ENCODE measurements at places on chromosomes 6 and 20. TPM values are rescaled to one million over a fixed set of nuclear protein-coding genes. Genes with fewer than 3 reads are reported as not detected.
A peak's percentile ranks its signal among the peaks of the same experiment; 100 is the strongest.

FKBP1C gene
- total RNA-seq = 0.41 TPM

PRR18 gene
- under 0.01 TPM for total RNA-seq

GRCh38 chr6:111589366-111589765 lies 16.3 kb downstream of the TRAF3IP2 start:
- DNase-seq = no peak

- DNase-seq = no peak
Measured at GRCh38 chr6:138654715-138655634, 118.6 kb upstream of the CCDC28A start.

DNA sequence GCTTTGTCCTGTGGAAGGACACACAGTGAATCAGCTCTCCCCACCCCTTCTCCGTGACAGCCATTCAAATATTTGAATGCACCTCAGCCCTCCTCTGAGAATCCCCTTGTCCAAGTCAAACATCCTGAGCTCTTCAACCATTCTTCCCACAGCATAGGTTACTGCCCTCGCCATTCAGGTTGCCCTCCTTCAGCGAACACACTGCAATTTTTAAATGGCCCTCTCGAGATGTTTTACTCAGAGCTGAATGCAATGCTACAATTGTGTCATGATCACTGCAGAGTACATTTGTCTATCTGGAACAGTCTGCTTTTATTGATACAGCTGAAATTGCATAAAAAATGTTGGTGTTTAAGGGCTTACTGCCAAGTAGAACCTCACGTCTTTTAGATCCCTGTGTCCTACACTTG lies 48.9 kb downstream of the SLC2A12 start:
- DNase-seq = no peak

DNA sequence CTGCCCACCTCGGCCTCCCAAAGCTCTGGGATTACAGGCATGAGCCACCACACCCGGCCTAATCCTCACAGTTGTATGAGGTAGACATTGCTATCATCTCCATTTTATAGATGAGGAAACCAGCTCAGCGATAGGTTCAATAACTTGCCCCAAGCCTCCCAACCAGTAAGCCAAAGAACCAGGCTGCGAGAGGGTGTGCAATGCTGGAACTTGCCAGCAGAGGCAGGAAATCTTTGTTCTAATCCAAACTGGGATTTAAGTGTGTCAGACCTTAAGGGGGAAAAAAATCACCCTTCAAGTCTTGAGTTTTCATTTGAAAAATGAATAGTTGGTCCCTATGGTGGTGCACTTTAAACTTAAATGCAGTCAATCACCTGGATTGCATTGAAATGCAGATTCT lies 20.1 kb upstream of the RNGTT start:
- no peak for DNase-seq

- no peak for DNase-seq
Measured at GRCh38 chr6:126180585-126180984, 159.3 kb upstream of the CENPW start.

GRCh38 chr6:72271531-72271930 lies 350.3 kb upstream of the KCNQ5 start:
- no peak for DNase-seq

ELOVL2 gene
- total RNA-seq = 55.4 TPM

TSPYL1 gene
- total RNA-seq = 220 TPM

BLTP3A gene
- total RNA-seq = 4.5 TPM

- DNase-seq = no peak
Measured at GRCh38 chr6:100833972-100834574, 47.1 kb downstream of the ASCC3 start.

FRK gene
- 0.41 TPM for total RNA-seq

GRCh38 chr6:137102851-137103492 lies 58.2 kb upstream of the IL20RA start:
- DNase-seq = no peak

GRCh38 chr6:92538926-92539325 lies 880.4 kb downstream of the EPHA7 start:
- DNase-seq = no peak

PPP1R14C gene
- 59.1 TPM for total RNA-seq

GRCh38 chr6:129859524-129859923 lies 1.6 kb downstream of the TMEM244 start:
- DNase-seq = no peak

GRCh38 chr6:30960907-30961673 lies 20.3 kb downstream of the MUCL3 start:
- DNase-seq = no peak

- DNase-seq = no peak
Measured at GRCh38 chr6:13284646-13285045, 43.7 kb downstream of the TBC1D7 start.

DNA sequence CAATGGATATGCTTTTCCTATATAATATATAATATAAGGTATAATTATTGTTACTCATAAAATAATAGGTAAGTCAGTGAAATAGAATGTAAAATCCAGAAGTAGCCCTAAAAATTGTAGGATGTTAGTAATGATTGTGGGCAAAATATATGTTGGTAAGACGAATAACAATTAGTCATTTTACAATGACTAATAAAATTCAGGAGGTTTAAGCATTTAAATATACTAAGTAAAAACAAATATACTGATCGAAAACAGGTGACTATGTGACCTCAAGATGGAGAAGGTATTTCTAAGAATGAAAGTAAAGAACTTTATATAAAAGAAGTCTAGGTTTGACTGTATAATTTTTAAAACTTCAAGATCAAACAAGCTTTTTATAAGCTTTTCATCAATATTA lies 28.9 kb downstream of the FUCA2 start:
- no peak for DNase-seq

- DNase-seq = no peak
Measured at GRCh38 chr20:57426271-57426689, 35.1 kb downstream of the RBM38 start.

DNA sequence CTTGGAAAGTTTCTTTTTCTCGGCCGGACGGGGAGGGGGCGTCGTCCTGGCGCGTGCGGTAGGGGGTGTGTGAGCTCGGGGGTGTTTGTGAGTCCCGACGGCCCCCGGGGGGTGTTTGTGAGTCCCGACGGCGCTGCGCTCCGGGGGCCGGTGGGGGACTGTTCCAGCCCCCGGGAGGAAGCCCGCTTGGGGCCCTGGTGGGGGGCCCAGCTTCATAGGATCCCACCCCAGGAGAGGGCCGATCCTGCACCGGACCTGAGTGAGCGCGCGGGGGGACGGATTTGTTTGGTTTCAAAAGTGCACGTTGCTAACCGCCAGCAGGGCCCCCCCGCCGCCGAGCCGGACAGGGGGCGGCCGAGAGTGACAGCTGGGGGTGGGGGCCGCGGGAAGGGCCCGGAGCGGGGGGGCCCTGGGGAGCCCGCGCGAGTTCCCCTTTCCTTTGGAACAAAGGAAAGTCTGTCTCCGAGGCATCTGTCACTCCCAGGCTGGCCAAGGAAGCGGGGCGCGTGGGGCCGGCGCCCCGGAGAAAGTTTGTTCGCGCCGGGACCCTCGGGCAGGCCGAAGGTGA lies 485 bp downstream of the TGIF2 start:
- DNase-seq = peak; percentile 87

EDN3 gene
- 0.82 TPM for total RNA-seq

SASH1 gene
- 23.2 TPM for total RNA-seq

IL20RA gene
- total RNA-seq = 0.41 TPM

RALGAPB gene
- 35.5 TPM for total RNA-seq

SLC13A3 gene
- 10.2 TPM for total RNA-seq

NKX2-2 gene
- total RNA-seq = 0.41 TPM

CDSN gene
- not detected for total RNA-seq

FOXS1 gene
- total RNA-seq = 0.82 TPM

- no peak for DNase-seq
Measured at GRCh38 chr20:63915471-63915870, 20.5 kb downstream of the DNAJC5 start.

CCN2 gene
- total RNA-seq = 4.1 TPM

GRCh38 chr6:19891451-19891850 lies 54.3 kb downstream of the ID4 start:
- no peak for DNase-seq

C20orf96 gene
- 7.3 TPM for total RNA-seq

FOXC1 gene
- total RNA-seq = 4.1 TPM

GGTLC1 gene
- total RNA-seq = not detected

- no peak for DNase-seq
Measured at GRCh38 chr6:45946352-45946751, 69.3 kb downstream of the CLIC5 start.

DNA sequence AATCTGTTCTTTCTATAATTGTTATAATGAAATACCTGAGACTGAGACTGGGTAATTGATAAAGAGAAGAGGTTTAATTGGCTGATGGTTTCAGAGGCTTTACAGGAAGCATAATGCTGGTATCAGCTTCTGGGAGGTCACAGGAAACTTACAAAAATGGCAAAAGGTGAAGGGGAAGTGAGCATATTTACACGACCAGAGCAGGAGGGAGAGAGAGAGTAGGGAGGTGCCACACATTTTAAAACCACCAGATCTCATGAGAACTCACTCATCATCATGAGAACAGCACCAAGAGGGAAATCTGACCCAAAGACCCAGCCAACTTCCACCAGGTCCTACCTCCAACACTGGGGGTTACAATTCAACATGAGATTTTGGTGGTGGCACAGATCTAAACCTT lies 2.6 kb upstream of the SIRPB1 start:
- no peak for DNase-seq

DEFB124 gene
- total RNA-seq = not detected

FNDC1 gene
- total RNA-seq = 1.2 TPM

- no peak for DNase-seq
Measured at GRCh38 chr6:16961577-16961976, 140.3 kb upstream of the STMND1 start.

LRRN4 gene
- total RNA-seq = 0.41 TPM

- DNase-seq = no peak
Measured at GRCh38 chr6:10779076-10779475, 31.5 kb downstream of the TMEM14B start.

NRN1 gene
- total RNA-seq = 9.8 TPM

DNA sequence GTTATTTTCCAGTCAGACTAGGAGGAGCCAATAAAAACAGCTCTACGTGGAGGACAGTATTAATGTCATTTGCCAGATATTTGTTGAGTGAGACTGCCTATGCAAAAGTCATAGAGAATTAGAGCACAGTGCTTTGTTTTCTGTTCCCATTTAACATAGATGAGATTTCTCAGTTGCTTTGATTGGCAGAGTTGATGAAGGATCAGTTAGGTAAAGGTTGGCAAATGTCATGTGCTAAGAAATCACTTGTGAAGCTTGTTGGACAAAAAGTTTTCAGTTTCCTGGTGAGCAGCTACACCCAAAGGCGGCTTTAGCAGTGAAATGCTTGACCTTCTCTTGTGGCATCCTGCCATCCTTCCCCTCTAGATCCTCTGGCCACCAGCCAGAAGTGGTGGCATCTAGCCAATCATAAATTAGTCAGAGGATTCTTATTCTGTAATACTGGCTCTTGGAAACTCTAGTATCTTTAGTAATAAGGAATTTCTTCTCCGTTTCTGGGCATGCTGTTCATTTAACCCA lies 37.0 kb downstream of the BCKDHB start:
- peak; percentile 12 for DNase-seq

GRCh38 chr6:136593748-136594490 lies 43.7 kb upstream of the MAP7 start:
- DNase-seq = no peak

DNA sequence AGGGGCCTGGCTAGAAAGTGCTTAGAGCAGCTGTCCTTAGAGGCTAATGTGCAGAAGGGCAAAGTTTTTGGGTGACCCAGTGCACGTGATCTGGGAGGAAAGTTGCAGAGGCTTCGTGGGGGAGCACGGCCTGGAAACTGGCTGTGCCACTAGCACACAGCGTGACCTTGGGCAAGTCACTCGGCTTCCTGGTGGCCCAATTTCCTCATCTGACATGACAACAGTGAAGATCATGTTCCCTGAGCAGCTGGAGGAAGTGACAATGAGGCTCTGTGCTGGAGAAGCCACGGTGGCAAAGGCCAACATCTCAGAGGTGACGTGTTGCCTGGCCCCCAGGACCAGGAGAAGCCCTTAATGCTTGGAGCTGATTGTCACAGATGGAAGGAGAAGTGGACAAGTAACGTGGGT lies 99.5 kb downstream of the FOXC1 start:
- no peak for DNase-seq

GSTA2 gene
- not detected for total RNA-seq

- DNase-seq = no peak
Measured at GRCh38 chr6:166156942-166157341, 10.7 kb downstream of the TBXT start.

SNAP25 gene
- 140 TPM for total RNA-seq

- no peak for DNase-seq
Measured at GRCh38 chr6:143405373-143406154, 44.9 kb downstream of the ADAT2 start.

DNA sequence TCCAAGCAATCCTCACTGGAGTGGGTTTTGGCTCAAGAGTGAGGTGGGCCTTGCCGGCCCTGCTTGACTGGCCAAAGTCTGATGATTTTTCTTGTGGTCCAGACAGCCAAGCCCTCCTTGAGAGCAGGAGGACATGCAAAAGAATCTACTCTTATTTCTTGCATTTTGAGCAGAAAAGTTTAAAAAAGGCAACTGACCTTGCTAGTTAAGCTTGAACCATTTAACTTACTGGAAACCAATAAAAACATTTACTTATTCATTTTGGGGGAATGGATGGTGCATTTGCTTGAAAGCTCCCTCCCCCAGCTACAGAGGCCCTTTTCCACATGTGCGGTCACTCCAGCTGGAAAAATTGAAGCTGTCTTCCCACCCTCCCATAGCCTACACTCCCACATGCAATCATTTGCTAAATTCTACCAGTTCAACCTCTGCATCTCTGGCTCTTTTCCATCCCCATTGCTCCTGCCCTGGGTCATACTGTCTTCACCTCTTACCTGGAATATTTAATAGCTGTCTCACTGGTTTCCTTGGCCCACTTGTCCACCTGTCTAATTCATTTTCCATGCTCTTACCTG lies 527.9 kb downstream of the DHX35 start:
- DNase-seq = no peak

GRCh38 chr6:116025405-116025804 lies 35.3 kb downstream of the FRK start:
- DNase-seq = no peak

GRCh38 chr20:16942756-16943155 lies 194.6 kb downstream of the OTOR start:
- no peak for DNase-seq

- no peak for DNase-seq
Measured at GRCh38 chr6:159399751-159400221, 230.6 kb downstream of the FNDC1 start.

DNA sequence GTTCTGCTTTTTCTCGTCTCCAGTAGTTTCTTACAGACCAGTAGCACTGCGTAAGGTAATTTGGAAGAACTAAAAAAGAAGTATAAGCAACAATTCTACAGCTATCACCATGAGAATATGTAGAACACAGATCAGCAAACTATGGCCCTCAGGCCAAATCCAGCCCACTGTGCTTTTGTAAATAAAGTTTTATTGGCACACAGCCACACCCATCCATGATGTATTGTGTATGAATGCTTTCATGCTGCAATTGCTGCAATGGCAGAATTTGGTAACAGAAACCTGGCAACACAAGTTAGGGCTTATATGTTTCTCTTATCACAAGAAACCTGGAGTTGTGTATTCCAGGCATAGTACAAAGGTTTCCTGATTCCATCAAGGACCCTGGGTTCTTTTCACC lies 386.8 kb upstream of the TSHZ2 start:
- DNase-seq = no peak

Measured in frontal cortex (tissue), 4 donors.